ENCODE measurements at places on chromosomes 13 and 19. TPM values are rescaled to one million over a fixed set of nuclear protein-coding genes. Genes with fewer than 3 reads are reported as not detected.

DNA sequence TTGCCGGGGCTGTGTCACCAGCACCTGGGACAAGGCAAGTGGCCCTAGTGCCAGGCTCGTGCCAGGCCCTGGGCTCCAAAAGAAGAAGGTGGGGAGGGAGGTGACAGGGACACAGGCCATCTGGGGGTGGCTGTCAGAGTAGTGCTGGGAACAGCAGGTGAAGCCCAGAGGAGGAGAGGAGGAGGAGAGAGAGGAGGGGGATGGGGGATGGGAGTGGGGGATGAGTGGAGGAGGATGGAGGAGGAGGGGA lies 18.7 kb downstream of the LSM4 start:
- no peak for DNase-seq

GRCh38 chr13:96780105-96780504 lies 214.2 kb downstream of the OXGR1 start:
- no peak for DNase-seq

- peak; percentile 82 for DNase-seq
These were observed at the start of gene PPP1R13L for GRCh38 chr19:45404557-45405434. Gene PPP1R13L (minus strand): TSS chr19:45405069. CDS start chr19:45398318, 6,751 bp downstream.

DNA sequence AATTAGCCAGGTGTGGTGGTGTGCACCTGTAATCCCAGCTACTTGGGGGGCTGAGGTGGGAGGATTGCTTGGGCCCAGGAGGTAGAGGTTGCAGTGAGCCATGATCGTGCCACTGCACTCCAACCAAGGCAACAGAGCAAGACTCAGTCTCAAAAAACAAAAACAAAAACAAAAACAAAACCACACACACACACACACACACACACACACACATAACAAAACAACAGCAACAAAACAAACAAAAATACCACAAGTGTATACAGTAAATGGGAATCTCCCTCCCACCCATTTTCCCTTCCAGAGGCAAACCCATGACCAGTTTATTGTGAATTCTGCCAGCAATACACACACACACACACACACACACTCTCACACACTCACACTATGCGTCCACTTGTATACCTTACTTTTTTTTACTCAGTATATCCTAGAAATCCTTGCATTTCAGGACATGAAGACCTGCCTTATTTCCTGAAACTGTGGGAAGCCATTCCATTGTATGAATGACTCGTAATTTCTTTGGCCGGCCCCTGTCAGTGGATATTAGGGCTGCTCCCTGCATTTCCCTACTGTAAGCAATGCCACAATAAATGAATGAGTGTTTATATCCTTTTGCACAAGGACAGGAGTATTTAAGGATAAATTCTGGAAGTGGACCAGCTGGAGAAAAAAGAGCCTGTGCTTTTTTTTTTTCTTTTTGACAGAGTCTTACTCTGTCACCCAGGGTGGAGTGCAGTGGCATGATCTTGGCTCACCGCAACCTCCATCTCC lies 6.9 kb upstream of the PLEKHF1 start:
- DNase-seq = peak; percentile 37

DNA sequence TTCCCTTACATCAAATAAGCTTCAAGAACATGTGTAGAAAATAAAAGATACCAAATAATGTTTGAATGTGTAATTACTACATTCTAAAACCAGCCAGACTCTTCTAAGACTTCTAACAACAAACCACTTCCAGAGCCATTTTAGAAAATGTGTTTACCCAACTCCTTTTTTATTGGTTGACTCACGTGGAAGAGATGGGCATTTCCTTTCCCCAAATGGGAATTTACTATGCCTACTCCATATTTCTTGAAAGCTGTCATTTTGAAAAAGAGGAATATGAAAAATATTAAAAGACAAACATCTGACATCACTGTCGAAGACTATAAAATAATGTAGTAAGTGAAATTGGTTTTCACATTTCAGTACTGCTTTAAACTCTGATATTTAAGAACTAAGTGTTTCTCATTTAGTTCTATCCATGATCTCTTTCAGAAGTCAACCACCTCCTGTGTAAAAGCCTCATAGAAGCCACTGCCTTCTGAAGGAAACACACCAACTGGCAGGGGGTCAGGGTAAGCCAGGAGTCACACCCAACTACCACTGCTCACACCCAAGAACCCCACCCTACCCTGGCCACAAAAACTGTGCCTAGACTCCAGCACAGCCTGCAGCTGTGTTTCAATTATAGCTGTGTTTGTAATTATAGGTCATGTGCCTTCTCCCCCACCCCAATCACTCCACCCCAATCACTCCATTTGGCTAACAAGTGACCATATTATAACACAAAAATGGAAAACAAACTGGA lies 86.8 kb downstream of the UBL3 start:
- DNase-seq = no peak

- no peak for DNase-seq
These were observed 45.2 kb upstream of the URI1 start for GRCh38 chr19:29896802-29897201.

DNA sequence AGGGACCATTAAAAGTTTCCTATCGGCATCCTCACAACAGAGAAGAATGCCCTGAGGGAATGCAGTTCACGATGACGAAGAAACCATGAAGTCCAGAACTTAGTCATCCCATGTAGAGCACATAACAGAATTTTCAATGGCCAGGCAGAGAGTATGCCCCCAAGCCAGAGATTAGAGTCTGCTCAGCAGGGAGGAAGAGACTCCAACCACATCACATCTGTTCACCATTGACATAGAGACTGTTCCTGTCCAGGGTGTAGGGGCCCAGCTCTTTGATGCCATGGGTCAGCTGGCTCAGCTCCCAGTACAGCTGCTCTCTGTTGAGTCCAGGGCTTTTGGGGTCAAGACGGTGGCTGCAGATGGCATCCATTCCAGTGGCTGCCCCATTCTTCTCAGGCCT lies 68.2 kb downstream of the MBD3L1 start:
- DNase-seq = no peak

DNA sequence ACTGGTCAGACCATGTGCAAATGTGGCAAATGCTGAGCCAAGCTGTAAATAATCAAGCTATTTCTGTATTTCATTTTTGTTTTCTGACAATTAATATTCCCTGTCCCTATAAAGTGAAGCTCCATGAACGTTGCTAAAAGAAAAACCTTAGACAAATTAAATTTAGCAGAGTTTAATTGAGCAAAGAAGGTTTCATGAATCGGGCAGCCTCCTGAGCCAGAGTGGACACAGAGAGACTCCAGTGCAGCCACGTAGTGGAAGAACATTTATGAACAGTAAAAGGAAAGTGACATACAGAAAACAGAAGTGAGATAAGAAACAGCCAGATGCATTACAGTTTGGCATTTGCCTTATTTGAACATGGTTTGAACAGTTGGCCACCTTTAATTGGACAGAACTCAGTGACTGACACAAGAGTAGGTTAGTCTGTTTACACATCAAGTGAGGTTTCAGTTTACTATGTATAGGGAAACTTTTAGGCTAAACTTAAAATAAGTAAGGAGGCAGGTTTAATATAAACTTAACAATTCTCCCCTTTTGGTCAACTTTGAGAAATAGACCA lies 69.7 kb downstream of the UFM1 start:
- DNase-seq = no peak

- DNase-seq = peak; percentile 36
These were observed 2.0 kb upstream of the KLF12 start for GRCh38 chr13:74136084-74136658.

The CEACAM4 gene
- not detected for total RNA-seq

The FUT2 gene
- not detected for total RNA-seq

The PSG4 gene
- 75.6 TPM for total RNA-seq
